ENCODE measurements at places on chromosomes 11 and 22.

DNA sequence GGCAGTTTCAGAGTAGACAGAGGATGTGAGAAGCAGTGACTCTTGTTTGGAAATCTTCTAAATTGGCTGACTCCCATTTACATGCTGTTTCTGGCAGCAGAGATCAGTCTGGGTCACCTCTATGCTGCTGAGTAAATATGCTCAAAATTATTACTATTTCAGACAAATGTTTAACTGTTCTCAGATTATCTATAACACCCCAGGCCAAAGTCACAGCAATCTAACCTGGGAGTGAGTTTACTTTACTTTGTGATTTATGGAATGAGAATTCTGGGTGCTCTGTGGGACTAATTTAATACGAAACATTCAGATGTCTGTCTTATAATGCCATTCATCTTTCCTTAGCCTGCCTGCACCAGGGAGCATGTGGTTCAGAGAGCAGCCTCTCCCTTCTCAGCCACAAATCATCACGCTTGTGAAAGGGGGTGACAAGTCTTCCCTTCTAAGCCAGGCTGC, 282.5 kb upstream of the MPPED2 start:
- DNase-seq, result no peak

GRCh38 chr11:64485074-64485473, 105.9 kb upstream of the SLC22A12 start:
- DNase-seq, result no peak

GRCh38 chr11:121004206-121004840, 19.6 kb upstream of the TBCEL start:
- no peak for DNase-seq

GRCh38 chr11:70099578-70100279, 21.6 kb downstream of the ANO1 start:
- no peak for DNase-seq

GRCh38 chr22:24380220-24380904, 47.0 kb upstream of the ADORA2A start:
- no peak for DNase-seq

DNA sequence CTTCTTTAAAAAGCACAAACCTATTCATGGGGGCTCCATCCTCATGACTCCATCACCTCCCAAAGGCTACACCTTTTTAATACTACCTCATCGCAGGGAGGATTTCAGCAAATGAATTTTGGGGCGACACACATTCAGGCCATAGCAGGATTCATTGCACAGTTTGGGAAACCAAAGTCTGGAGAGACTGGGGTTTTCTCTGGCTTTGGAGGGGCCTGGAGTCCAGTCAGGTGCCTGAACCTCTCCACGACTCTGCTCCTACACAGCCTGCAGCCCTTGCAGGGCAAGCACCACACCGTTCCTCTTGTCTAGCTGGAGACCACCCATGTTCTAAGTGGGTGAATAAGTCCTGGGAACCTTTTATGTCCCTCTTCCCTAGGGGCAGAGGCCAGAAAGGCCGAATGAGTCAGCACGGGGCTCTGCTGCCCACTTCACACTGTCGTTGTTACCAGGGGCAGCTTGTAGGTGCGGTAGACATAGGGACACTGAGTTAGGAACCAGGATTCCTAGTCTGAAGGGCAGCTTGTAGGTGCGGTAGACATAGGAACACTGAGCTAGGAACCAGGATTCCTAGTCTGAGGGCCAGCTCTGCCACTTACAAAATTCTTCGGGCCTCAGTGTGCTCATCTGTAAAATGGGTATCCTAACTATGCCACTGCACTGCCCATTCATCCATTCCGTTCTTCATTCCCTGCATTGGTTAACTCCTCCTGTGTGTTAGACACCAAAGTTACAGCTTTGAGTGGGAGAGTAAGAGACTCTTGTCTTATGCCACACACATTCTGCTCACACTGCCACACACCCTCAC, 251.7 kb upstream of the B3GAT1 start:
- no peak for DNase-seq
